ENCODE measurements at places on chromosomes 1 and 21. TPM values are rescaled to one million over a fixed set of nuclear protein-coding genes. Genes with fewer than 3 reads are reported as not detected.

Gene GJA9
- total RNA-seq: not detected

Gene NCMAP
- not detected for total RNA-seq

Gene NFIA
- total RNA-seq: 5.4 TPM

- no peak overlapping the region for H3K4me3 ChIP-seq
- no peaks in the 10 kb centered on the region for H3K27me3 ChIP-seq
- no peaks in the 10 kb centered on the region for H3K36me3 ChIP-seq
- H3K27ac ChIP-seq: no peak overlapping the region
- peak; percentile 8 for DNase-seq
- no peaks in the 10 kb centered on the region for H3K4me1 ChIP-seq
Observed at GRCh38 chr1:69171248-69171647, 396.5 kb upstream of the LRRC7 start.

DNA sequence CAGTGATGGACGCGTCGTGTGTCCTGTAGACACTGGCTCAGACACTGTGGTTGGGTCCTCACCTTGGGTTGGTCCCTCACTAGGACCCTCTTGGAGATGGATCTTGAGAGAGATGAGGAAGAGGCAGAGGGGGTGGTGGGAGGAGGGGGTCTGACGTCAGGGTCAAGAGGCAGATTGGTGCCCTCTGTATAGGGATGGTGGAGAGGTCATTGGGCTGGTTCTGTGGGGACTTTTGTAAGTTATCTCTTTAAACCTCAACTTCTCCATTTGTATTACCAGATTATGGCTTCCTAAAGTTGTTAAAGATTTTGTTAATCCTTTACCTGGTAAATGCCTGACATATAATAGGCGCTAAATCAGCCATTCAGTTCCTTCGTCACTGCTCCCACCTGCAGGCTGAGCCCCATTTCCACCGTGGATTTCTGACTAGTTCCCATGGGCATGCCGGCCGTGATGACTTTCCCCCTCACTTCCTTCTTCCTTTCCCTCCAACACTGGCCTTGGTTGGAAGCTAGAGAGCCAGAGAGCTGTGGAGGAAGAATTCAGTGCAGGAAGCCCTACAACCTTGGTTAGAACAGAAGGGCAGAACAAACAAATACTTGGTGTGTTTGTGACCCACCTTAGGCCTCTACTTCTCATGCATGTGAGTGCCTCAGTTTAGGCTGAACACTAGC is 8.6 kb downstream of the H6PD start:
- no peak overlapping the region for H3K4me3 ChIP-seq
- no peak overlapping the region for H3K27ac ChIP-seq
- H3K27me3 ChIP-seq: no peaks in the 10 kb centered on the region
- H3K36me3 ChIP-seq: peaks cover 5% of the 10 kb centered on the region

DNA sequence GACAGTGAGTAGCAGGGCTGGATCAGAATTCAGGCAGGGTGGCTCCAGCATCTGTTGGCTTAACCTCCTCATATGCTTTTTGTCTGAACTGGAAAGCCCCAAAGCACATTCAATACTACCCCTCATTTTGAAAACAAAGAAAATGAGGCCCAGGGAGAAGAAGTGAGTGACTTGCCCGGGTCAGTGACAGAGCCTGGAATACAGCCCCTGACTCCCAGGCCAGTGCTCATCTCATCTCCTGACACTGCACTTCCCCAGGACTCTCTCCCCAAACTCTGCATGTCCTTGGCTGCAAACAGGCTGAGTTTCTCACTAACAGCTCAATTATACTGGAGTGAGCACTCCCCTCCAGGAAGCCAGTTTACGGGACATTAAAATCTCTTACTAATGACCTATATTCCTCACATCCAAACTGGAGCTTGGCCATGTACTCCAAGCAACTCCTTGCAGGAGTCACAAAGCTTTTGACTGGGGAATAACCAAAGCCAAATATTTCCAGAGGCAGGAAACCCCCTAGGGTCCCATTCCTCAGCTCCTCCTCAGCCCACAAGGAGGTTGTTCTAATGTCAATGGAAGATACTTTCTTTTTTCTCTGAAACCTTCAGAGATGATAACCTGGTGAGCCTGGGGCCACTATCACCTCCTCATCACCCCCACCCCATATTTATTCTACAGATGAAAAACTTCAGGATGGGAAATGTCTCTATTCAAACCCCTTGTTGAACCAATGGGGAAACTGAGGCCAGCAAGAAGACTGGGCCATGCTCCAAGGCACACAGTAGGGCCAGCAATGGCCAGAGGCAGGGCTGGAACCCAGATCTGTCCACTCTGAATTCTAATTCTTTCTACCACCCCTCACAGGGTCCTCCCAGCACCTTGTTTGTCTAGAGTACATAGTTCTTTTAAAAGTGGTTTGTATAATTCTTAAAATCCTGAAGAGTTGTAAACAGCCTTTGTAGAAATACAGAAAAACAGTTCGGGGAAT is 127.0 kb downstream of the PLPP3 start:
- DNase-seq: no peak
- no peak overlapping the region for H3K4me3 ChIP-seq
- no peak overlapping the region for H3K27ac ChIP-seq
- no peaks in the 10 kb centered on the region for H3K27me3 ChIP-seq

DNA sequence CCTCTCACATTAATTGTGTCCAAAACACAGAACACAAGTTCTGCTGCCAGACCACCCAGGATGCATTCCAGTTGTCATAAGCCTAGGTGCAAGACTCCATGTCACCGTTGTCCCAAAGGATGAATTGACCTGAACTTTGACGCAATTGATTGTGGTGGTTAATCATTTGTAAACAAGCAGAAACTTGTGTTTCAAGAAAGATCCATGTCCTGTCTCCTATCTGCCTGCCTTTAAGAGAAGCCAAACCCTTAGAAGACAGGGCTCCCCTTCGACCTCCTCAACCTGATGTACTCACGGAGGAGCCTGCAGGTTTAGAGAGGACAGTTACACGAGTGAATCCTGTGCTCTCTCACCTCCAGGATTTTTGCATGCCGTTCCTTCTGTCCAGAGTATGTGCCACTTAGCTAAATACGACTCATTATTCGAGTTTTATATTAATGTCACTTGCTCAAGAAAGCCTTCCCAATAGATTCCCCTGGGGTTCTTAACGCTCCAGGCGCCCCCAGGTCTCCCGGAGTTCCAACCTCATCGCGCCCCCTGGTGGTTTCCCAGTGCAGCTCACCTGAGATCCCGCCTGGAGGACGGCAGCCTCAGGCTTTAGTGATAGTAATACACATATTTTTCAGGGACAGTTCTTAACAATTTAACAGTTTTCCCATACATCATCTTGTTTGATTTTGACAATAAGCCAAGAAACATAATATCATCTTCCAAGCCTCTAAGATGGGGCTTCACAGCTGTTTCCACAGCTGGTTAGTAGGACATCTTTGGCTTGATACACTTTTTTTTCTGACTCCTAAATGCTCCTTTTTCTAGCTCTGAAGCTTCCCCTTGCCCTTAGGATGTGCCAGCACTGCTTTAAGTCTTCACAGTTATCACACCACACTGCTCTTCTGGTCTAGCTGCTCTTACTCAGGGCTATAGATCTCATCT is 2.4 kb upstream of the C8B start:
- H3K27ac ChIP-seq: no peak overlapping the region
- no peaks in the 10 kb centered on the region for H3K4me1 ChIP-seq
- H3K27me3 ChIP-seq: no peaks in the 10 kb centered on the region
- no peak overlapping the region for H3K4me3 ChIP-seq
- DNase-seq: peak; percentile 27
- H3K36me3 ChIP-seq: no peaks in the 10 kb centered on the region

GRCh38 chr1:87644579-87645190 is 316.0 kb downstream of the LMO4 start:
- no peaks in the 10 kb centered on the region for H3K36me3 ChIP-seq
- H3K27ac ChIP-seq: no peak overlapping the region
- no peaks in the 10 kb centered on the region for H3K27me3 ChIP-seq
- H3K4me1 ChIP-seq: no peaks in the 10 kb centered on the region
- H3K4me3 ChIP-seq: no peak overlapping the region

DNA sequence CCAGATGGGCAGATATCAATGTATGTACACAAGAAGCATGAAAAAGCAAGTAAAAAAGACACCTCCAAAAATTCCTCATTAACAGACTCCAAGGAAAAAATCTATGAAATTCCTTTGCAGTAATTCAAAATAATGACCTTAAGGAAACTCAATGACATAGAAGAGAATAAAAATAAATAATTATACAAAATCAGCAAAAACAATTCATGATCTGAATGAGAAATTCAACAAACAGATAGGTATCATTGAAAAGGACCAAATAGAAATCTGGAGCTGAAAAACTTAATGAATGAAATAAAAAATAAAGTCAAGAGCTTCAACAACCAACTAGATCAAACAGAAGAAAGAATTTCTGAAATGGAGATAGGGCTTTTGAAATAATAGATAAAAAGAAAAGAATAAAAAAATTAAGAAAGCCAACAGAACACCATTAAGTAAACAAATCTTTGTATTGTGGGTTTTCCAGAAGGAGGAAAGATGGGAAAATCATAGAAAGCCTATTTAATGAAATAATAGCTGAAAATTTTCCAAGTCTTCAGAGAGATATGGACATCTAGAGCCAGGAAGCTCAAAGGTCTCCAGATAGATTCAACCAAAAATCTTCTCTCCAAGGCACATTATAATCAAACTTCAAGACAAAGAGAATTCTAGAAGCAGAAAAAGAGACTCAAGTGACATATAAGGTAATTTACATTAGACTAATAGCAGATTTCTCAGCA is 52.0 kb upstream of the KCNK1 start:
- H3K27me3 ChIP-seq: no peaks in the 10 kb centered on the region
- H3K4me3 ChIP-seq: no peak overlapping the region
- no peak overlapping the region for H3K27ac ChIP-seq
- no peak for DNase-seq
- no peaks in the 10 kb centered on the region for H3K4me1 ChIP-seq
- no peaks in the 10 kb centered on the region for H3K36me3 ChIP-seq

DNA sequence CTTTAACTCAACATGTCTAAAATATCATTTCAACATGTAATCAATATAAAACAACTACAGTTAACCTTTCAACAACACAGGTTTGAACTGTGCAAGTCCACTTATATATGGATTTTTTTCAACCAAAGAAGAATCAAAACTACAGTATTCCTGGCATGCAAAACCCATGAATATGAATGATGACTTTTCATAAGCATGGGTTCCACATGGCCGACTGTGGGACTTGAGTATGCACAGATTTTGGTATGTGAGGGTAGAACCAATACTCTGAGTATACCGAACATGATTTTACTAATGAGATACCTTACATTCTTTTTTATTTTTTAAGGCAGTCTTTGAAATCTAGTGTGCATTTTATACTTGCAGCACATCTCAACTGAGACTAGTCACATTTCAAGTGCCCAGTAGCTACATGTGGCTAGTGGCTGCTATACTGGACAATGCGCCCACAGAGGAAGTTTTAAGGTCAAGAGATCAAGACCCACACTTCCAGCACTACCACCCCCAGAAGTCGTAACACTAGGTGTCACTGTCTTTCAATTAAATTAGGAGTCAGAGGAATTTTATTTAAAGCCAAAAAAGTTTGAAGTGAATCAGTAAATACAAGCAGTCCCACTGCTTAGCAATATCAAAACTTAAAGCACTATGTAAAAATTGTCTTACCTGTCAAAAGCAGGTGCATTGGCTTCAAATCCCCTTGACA is 40.0 kb downstream of the SYNJ1 start:
- H3K27me3 ChIP-seq: no peaks in the 10 kb centered on the region
- DNase-seq: no peak
- H3K4me1 ChIP-seq: no peaks in the 10 kb centered on the region
- H3K27ac ChIP-seq: no peak overlapping the region
- no peak overlapping the region for H3K4me3 ChIP-seq

DNA sequence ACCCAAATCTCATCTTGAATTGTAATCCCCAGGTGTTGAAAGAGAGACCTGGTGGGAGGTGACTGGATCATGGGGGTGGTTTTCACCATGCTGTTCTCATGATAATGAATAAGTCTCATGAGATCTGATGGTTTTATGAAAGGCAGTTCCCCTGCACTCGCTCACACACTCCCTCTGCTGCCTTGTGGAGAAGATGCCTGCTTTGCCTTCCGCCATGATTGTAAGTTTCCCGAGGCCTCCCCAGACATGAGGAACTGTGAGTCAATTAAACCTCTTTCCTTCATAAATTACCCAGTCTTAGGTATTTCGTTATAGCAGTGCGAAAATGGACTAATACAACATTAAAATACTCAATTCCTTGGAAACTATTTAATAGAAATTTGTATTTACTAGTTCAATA is 99.2 kb downstream of the PROX1 start:
- no peaks in the 10 kb centered on the region for H3K27me3 ChIP-seq
- no peaks in the 10 kb centered on the region for H3K4me1 ChIP-seq
- no peak overlapping the region for H3K27ac ChIP-seq

GRCh38 chr1:15116966-15117365 is 36.6 kb upstream of the TMEM51 start:
- H3K27ac ChIP-seq: no peak overlapping the region
- H3K4me3 ChIP-seq: no peak overlapping the region
- H3K4me1 ChIP-seq: no peaks in the 10 kb centered on the region
- no peak for DNase-seq
- H3K27me3 ChIP-seq: peaks cover 11% of the 10 kb centered on the region
- H3K36me3 ChIP-seq: no peaks in the 10 kb centered on the region

- H3K36me3 ChIP-seq: no peaks in the 10 kb centered on the region
- no peaks in the 10 kb centered on the region for H3K27me3 ChIP-seq
- H3K4me3 ChIP-seq: no peak overlapping the region
- peaks cover 5% of the 10 kb centered on the region for H3K4me1 ChIP-seq
- no peak overlapping the region for H3K27ac ChIP-seq
- DNase-seq: no peak
Observed at GRCh38 chr21:45080232-45080631, 5.9 kb downstream of the ADARB1 start.

GRCh38 chr1:21059021-21059420 is 117.7 kb downstream of the EIF4G3 start:
- no peak for DNase-seq
- H3K27ac ChIP-seq: no peak overlapping the region
- no peaks in the 10 kb centered on the region for H3K27me3 ChIP-seq
- no peaks in the 10 kb centered on the region for H3K4me1 ChIP-seq
- no peak overlapping the region for H3K4me3 ChIP-seq

DNA sequence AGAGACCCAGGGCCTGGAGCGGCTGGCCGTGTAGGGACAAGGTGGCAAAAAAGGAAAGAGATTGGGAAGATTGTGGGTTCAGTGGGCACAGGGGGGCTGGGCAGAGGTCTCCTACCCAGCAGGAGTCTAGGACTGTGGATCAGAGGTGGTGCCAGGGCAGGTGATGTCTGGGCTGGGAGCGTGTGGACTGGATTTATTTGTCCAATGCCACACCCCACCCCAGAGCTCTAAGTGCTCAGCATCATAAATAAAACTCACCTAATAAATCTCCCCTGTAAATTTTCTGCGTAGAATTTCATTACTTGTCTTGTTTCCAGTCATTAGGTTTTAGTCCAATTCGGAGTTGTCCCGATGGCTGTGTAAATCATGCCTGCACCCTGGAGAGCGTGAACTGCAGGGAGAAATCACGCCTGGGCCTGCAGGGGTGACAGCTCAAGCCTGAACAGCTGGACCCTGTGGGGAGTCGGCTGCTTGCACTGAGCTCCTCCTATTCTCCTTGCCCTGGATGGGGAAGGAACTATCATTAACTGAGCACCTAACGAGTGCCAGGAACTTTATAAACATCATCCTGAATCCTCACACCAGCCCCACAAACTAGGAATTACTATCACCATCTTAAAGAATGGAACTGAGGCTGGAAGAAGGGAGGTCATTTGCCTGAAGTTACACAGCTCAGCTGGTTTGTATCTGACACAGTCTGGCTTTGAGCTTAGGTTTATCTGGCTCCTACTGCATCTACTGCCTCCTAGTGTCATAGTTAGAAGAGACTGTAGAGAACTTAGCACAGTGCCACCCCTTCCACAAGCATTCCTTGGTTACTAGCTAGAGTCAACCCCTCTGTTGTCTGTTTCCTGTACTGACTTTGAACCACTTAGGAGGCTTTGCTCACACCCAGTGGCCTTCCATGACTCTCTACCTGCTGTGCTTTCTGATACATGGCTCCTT is 25.0 kb upstream of the POU3F1 start:
- peak; percentile 49 for DNase-seq
- no peaks in the 10 kb centered on the region for H3K4me1 ChIP-seq
- no peak overlapping the region for H3K4me3 ChIP-seq
